NCI-H1417 treated with DMSO at 0.1 percent for 48 hours (cell line): ENCODE measurements at places on chromosomes 16 and 17.

- no peak for DNase-seq
Observed at GRCh38 chr17:9116311-9116835, 95.1 kb downstream of the NTN1 start.

GRCh38 chr17:32355649-32356377 is 5.9 kb downstream of the ZNF207 start:
- no peak for DNase-seq

- DNase-seq = no peak
Observed at GRCh38 chr17:58985971-58986370, 120.7 kb downstream of the TRIM37 start.

DNA sequence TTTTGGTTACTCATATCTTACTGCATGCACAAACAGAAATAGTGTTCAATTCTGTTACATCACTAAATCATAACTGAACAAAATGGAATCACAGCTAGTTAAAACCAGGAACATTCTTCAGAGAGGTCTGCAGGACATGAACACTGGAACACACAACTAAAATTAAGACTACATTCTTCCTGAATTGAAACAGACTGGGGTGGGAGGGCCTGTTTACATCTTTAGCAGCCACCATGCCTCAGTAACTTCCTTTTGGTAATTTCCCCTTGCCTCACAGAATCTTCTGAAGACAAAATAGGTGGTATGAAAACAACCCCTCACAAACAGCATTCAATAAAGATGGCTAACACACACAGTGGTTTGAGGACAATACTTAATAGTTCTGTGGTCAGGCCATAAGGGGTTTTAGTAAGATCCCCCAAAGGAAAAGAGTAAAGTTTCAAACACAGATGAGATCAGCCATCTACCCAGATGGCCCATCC is 6.5 kb downstream of the MARF1 start:
- DNase-seq = no peak

- no peak for DNase-seq
Observed at GRCh38 chr16:83343935-83344366, 463.8 kb upstream of the HSBP1 start.

DNA sequence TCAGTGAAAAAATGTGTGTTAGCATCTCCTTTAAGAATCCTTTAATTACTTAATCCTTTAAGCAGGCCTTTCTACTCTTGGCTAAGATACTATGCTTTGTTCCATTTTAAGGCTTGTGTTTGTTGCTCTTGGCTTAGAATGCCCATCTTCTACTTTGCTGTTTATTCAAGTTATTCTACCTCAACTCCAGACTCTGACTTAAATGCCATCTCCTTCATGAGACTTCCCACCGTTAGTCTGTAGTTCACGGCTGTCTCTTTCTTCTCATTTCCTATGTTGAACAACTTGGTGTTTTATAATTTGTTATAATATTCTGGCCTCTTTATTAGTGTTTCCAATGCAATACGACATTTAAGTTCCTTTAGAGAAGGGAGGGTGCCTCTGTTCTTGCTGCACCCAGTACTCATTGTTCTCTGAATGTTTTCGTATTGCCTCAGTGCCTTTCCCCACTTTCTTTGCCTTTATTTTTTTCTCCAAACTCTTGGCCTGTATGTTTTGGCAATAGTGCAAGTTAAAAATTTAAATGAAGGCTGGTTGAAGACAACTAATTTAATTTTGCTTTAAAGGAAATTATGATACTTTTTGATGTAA is 6.1 kb upstream of the KRT10 start:
- no peak for DNase-seq

DNA sequence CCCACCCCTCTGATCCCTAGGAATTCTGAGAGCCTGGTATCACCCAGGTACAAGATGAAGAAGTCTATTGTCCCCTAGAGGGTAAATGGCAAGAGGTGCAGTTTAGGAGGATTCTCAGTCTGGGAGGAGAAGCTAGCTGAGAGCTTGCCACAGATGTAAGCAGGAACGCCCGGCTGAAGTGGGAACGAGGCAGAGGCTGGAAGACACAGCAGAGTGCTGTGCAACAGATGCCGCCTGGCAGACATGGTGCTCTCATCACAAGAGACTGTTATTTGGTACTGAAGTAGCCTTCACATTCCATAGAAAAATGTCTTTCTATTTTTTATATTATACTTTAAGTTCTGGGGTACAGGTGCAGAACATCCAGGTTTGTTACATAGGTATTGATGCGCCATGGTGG is 20.3 kb upstream of the KRT20 start:
- no peak for DNase-seq

DNA sequence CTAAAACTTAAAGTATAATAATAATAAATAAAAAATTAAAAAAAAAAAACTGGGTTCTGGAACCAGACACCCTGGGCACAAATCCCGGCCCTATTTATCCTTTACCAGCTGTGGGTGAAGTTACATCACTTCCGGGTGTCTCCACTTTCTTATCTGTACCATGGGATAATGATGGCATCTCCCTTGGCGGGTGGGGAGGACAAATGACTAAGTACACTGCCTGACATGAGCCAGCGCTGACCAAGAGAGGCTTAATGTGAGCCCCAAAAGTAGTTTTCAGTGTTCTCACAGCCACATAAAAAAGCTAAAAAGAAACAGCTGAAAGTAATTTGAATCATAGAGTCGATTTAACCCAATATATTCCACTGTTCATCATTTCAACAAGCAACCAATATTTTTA is 424.9 kb downstream of the SOX9 start:
- DNase-seq = no peak

DNA sequence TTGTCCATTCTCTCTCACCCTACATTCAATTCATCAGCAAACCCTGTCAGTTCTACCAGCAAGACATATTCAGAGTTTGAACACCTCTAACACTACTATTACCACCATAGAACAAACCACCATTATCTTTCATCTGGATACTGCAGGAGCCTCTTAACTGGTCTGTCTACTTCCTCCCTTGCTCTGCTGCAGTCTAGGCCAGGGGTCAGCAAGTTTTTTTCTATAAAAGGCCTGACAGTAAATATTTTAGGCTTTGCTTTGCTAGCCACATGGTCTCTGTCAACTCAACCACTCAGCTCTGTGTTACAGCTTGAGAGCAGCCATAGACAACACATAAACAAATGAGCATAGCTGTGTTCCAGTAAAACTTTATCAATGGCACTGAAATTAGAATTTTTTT is 13.8 kb downstream of the KCTD19 start:
- no peak for DNase-seq

- no peak for DNase-seq
Observed at GRCh38 chr17:4475001-4475400, 23.7 kb upstream of the SPNS2 start.
